ENCODE measurements at places on chromosomes 7 and 10. TPM values are rescaled to one million over a fixed set of nuclear protein-coding genes. Genes with fewer than 3 reads are reported as not detected.

DNA sequence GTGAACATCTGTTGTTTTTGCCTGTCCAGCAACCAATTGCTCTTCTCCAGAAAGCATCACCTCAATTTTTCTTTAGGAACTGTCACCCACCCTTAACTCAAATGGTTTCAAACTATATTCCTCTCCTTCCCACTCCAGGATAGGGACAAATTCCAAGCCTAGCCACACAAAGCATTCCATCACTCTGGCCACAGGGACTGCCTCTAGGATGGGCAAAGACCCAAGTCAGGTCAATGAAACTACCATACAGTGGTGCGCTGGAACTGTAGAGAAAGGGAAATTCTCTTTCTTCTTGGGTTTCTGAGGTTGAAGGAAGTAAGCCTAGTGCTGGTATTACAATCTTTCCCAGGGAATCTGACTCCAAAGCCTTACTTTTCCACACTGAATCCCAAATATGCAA lies 3.6 kb downstream of the MICU1 start:
- no peak for DNase-seq

DNA sequence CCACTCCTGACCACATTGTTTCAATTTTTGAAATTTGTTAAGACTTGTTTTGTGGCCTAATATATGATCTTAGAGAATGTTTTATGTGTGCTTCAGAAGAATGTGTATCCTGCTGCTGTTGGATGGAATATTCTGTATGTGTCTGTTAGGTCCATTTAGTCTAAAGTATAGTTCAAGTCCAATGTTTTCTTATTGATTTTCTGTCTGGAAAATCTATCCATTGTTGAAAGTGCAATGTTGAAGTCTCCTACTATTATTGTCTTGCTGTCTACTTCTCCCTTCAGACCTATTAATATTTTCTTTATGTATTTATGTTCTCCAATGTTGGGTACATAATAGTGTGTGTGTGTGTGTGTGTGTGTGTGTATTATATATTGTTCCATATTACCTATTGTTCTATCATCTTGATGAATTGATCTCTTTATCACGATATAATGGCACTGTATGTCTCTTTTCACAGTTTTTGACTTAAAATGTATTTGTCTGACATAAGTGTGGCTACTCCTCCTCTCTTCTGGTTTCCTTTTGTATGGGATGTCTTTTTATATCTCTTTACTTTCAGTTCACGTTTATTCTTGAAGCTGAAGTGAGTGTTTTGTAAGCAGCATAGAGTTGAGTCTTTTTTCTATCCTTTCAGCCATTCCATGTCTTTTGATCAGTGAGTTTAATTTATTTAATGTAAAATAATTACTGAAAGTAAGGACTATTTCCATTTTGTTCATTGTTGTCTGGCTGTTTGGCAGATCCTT lies 61.3 kb downstream of the AKR1D1 start:
- no peak for DNase-seq

- DNase-seq = no peak
Observed at GRCh38 chr10:6400331-6400730, 179.7 kb downstream of the PRKCQ start.

DNA sequence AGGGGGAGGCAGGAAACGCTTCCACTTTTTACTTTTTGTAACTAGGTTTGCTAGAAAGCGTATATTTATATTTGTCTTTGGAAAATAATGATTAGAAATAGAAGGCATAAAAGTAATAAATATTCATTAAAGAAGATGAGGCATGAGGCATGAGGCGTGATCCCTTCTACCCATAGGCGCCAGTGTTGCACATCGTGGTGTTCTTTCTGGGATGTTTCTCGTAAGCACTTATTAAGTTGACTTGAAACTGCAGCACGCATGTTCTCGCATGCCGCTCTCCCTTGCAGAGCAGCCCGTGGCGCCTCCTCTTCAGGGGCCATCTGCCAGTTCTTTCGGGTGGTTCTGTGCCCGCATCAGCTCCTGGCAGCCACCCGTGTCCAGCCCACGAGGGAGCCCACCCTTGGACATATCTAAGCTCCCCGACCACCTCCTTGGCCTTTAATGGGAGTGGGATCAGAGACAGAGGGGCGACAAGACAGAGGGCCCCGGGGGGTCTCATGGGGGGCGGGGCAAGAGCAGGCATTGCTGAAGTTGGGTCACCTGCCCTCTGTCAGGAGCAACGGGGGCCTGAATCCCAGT lies 28.5 kb upstream of the CSGALNACT2 start:
- DNase-seq = no peak

DNA sequence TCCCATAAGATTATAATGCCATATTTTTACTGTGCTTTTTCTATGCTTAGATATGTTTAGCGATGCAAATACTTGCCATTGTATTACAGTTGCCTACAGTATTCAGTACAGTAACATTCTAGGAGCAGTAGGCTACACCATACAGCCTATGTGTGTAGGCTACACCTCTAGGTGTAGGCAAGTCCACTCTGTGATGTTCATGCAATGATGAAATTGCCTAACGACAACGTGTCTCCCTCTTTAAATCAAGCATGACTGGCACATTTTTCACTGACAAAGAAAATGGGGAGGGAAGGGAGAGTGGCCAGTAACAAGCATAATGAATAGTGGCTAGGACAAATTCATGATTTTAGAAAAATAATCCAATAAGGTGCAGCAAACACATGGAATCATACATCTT lies 1.7 kb downstream of the NCAPG2 start:
- DNase-seq = no peak

DNA sequence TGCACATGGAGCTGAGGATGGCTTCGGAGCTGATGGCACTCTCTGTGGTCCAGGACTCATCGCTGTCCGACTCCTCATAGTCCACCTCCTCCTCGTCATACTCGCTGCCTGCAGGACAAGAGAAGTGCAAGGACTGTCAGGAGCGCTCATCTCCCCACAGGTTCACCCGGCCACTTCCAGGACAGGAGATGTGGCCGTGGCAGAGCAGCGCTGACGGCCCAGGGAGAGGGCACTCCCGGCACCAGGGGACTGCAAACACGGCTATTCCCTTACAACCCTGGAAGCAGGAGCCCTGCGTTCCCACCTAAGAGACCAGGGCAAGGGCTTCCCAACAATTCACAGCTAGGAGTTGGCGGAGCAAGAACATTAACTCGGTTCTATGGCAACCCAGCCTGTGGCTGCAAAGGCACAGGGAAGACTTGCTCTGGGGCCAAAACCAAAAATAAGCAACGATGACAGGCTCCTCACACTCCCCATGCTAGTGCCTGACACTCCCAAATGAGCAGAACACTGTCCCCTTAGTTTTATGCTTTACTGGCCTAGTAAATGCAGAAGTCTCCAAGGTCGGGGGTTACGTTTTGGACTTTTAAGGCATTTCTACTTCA lies 100.9 kb downstream of the TAX1BP1 start:
- DNase-seq = no peak

GRCh38 chr10:78712147-78712546 lies 356.6 kb upstream of the ZMIZ1 start:
- no peak for DNase-seq

GRCh38 chr10:80410578-80411145 lies 2.3 kb downstream of the PRXL2A start:
- DNase-seq = no peak

DNA sequence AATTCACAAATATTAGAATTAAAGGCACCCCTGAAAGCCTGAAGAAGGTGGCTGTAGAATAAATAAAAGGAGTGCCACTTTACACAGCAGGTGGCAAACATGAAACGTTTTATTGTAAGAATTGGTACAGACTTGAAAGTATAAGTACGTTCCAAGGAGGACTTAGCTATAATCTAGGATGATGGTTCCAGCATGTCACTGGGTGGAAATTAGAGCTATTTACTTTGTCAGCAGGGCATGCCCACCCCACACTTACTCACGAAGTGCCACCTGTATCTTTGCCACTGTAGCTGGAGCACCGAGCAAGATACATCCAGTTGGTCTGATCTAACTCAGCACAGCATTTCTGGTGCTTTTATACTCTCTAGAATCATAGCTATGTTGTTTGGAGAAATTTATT lies 97.8 kb downstream of the GRM8 start:
- no peak for DNase-seq

GRCh38 chr7:157394246-157395191 lies 57.7 kb downstream of the DNAJB6 start:
- no peak for DNase-seq

- DNase-seq = no peak
Observed at GRCh38 chr7:143343596-143343995, 18.9 kb downstream of the FAM131B start.

- DNase-seq = no peak
Observed at GRCh38 chr7:104367926-104368325, 39.5 kb downstream of the LHFPL3 start.

CRHR2 gene
- 0.03 TPM for polyA plus RNA-seq

FGFR2 gene
- polyA plus RNA-seq = 28.8 TPM

SPDYE2 gene
- 0.14 TPM for polyA plus RNA-seq

C10orf67 gene
- not detected for polyA plus RNA-seq

TMEM236 gene
- polyA plus RNA-seq = 0.44 TPM

ZNF488 gene
- 0.41 TPM for polyA plus RNA-seq

GALNT17 gene
- 45.8 TPM for polyA plus RNA-seq

AKR1E2 gene
- polyA plus RNA-seq = 3.9 TPM
